MCF 10A (cell line): ENCODE measurements at places on chromosomes 7 and 10.

GRCh38 chr10:129790715-129791446 lies 173.2 kb downstream of the EBF3 start:
- DNase-seq: peak; percentile 0

GRCh38 chr7:44284216-44284615 lies 41.2 kb downstream of the CAMK2B start:
- DNase-seq: no peak

GRCh38 chr10:97336942-97337831 lies 2.7 kb upstream of the FRAT2 start:
- DNase-seq: peak; percentile 47

DNA sequence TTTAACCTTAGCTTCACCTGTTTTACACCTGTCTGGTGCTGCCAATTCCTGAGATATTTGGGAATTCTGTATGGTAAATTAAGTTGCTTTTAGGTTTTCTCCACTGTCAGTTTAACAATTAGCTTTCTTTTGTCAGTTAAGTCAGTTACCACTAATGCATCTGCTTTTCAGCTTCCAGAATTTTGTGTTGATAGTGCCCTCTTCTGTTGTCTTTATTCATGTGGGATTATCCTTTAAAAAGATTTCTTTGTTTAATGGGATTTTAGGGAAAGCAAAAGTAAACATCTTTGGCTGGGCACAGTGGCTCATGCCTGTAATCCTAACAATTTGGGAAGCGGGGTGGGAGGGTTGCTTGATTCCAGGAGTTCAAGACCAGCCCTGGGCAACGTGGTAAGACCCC lies 8.1 kb downstream of the TFAM start:
- DNase-seq: no peak

DNA sequence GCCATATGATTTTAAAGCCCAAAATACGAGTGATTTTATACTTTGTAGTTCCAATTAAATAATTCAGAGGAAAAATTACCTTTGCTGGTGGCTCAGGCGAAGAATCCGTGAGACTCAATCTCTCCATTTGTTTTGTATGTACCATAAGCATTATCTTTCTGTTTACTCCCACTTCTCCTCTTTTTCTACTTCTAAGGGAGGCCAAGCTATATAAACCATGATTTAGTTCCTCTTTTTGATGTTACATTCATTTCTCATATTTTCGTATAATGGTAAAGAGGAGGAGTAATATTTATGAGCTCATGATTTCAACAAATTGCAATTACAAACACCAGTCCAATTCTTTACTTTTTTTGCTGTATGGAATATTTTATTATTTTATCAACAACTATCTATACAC lies 50.6 kb upstream of the TES start:
- no peak for DNase-seq

DNA sequence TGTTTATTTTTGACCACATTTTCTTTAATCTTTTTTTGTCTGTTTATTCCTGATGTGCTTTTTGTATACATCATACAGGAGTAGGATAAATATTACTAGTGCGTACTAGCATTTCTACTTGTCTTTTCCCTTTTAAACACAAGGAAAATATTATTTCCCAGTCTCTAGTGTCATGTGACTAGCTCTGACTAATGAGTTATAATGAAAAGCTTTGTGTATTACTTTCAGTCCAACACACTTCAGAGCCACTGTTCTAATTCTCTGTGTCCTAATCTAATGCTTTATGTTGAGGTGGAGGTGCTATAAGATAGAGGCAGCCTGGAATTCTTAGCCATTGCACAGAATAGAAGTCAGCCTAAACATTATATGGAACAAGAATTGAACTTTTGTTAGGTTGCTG lies 65.0 kb upstream of the RAB18 start:
- DNase-seq: no peak

DNA sequence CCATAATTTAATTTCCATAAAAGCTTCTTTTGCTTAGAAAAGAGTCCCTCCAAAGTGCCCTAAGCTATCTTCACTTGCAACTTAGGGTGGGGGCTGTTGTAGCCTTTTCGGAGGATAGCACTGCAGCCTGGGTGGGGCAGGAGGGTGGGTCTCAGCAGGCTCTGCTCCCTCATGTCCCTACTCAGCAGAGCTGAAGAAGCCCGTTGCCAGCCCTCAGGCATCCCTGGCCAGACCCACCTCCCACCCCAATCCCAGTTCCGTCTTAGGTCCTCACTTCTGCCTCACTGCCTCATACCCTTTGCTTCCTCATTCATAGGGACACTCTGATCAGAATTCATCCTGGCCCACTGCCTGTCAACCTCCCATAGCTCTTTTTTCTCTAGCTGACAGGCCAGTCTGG lies 99.8 kb upstream of the ZMIZ1 start:
- DNase-seq: no peak

DNA sequence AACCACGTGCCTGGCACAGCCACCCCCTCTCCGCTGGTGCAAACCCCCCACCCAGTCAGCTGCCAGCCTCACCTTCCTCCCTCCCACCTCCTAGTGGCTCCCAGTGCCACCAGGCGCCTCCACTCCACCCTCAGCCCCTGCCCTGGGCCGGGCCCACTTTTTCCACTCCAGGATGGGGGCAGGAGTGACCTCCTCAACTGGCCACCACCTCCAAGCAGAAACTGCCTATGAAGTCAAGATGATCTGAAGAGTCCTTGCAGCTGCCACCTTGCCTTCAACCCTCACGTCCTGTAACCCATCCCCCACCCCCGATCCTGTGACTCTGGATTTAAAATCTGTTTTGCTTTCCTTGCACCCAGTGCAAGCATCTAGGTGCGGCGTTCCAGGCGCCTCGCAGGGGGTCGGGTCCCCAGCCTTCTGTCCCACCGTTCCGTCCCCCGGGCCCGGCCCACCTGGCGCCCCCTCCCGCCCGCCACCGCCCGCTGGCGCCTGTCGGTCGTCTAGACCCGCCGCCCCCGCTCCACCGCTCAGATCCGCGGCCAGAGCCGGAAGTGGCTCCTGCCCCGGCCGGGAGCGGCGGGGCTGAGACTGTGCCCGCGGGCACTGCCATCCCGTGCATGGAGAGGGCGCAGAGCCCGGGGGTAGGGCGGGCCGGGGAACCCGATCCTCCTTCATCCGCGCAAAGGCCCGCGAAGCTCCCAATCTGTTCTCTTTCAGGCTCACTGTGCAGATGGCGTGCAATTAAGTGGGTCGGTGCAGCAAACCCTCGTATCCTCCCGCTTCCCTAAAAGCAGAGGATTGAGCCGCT lies 51.2 kb upstream of the GTF2I start:
- DNase-seq: peak; percentile 46

GRCh38 chr10:27719052-27719451 lies 26.6 kb downstream of the MKX start:
- no peak for DNase-seq

DNA sequence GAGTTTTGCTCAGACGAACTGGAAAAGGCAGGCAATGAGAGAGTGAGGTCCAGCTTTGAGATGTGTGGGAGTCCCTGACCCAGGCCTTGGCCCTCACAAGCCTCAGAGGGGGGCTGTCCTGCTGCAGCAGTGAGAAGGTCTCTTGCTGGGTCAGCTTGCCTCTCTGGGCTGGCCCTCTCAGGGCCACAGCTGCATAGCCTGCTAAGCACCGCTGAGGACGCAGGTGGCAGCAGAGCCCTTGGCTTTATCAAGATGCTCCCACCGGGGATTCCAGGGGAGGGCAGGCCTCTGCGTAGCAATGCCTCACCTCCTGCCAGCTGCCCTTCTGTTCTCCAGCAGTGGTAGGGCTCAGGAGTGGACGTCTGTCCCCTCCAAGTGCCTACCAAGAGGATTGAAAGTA lies 128.7 kb downstream of the COBL start:
- DNase-seq: no peak

DNA sequence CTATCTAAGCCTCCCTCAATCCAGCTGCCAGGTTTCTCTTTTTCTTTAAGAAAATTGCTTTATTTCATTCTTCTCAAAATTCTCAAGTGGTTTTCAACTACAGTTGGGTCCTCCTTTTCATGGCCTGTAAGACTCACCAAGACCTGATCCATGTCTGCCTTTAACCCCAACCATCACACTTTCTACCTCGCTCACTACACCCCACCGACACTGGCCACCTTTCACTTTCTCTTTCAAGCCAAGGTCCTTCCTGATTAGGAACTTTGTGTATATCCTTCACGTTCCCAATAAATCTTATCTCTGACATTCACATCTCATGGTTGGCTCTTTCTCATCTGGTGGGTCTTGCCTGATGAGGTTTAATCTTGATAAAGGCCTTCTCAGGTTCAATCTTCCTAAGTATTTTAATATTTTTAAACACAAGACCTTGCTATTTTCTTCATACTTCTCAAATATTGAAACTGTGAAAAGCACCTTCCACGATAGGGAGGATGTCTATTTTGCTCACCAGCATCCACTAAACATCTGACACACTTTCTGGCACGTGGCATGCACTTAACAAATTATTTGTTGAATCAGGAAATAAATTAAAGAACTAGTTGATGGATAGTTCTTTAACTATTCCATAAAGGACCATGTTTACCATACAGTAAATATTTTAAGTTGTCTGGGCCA lies 624.8 kb downstream of the GRID1 start:
- no peak for DNase-seq

DNA sequence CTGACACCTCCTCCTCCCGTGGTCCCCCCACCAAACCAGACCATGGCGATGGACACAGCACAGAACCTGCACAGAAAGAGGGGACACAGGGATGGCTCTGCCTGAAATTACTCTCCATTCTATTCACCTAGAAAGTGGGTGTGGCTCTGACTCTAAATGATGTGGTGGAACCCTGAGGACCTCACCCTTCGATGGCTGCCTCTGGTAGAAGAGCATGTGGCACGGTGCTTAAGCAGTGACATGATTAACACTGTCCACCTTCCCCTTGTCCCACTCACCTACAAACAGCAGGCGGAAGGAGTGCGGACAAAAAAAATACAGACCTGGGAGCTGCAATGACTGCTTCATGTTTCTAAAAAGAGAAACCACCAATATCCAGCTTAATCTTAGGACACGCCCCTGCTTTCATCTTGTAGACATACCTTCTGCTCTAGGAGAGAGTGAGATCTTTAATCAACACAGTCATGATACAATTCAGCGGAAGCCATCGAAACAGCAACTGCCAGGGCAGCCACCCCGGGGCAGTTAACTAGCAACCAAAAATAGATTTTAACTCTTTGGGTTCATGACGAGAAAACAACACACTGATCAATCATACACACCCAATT lies 11.4 kb downstream of the JCAD start:
- DNase-seq: no peak

DNA sequence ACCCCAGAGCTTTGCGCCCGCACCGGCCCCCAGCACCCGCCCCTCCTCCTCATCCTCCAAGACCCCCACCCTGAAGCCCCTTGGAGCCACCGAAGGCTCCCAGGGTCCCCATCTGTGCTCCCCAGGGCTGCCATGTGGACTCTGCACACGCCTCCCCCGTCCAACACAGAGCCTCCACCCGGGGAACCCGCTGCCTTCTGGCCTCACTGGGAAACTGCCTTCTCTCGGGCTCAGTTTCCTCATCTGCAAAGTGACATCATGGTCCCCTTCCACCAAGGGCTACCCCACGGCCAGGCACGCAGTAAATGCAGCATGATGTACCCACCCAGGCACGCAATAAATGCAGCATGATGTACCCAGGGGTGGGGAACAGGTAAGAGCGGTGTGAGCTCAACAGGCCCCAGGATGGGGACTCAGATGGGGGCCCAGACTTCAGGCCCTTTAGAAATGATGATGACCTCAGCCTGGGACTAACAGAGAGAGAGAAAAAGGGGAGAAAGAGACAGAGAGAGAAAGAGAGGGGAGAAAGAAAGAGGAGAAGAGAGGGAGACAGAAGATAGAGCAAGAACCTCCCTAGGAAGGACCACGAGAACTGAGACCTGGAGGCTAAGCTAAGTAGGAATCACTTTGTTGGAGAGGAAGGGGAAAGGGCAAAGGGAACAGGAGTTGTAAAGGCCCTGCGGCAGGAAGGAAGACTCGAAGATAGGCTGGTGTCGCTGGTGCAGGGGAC lies 2.5 kb upstream of the MICALL2 start:
- no peak for DNase-seq

- DNase-seq: peak; percentile 86
These were observed 542.3 kb upstream of the MBL2 start for GRCh38 chr10:53314876-53315275.

GRCh38 chr10:8594176-8594575 lies 539.7 kb downstream of the GATA3 start:
- no peak for DNase-seq

- peak; percentile 43 for DNase-seq
These were observed 269.5 kb downstream of the CREB5 start for GRCh38 chr7:28681693-28682310.

DNA sequence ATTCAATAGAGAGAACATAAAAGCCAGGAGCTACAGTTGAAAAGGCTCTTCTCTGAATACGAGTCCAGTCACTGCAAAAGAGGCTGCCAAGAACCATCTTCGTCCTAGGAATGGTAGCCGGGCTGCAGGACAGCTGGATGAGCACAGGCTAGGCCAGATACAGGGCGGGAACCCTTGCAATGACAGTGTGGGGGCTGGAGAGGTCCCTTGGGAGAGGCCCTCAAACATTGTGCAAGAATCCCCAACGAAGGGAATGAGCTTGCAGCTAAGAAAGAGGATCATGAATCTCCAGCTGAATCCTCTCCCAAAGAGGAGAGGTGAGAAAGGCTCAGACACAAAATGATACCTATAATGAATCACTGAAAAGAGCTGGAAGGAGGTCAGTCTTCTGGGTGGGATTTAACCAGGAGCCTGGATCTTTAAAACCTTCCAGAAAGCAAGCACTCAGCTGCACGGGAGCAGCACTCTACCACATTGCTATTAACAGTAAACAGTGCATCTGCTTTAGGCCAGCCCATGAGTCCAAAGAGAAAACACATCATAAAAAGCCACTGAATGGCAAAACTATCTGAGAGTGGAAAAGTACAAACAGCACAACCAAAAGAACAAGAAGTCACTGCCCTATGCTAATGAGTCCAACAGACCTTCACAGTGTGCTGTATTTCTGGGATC lies 287.9 kb downstream of the TNS3 start:
- no peak for DNase-seq

- DNase-seq: no peak
These were observed 16.0 kb upstream of the ITGA8 start for GRCh38 chr10:15735763-15736162.

DNA sequence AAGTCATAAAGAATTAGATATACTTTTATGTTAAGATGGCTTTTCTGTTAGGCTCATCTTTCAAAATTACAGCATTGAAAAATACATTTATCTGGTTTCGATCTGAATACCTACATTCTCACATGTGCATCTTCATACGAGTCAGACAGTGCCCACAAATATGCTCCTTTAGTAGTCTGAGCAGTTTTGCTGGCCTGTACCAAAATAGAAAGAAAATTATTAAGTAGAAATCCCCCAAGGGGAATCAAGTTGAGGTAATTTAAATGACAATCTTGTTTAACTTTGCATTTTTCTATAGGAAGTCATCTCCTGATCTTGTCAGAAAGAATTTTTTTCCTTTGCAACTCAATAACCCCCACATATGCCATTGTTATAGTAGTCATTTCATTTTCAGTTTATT lies 287.4 kb upstream of the SEMA3D start:
- no peak for DNase-seq
